Cardiac muscle cell (in vitro differentiated cells and primary cell): ENCODE measurements at places on chromosomes 5 and 9. TPM values are rescaled to one million over a fixed set of nuclear protein-coding genes. Genes with fewer than 3 reads are reported as not detected.

GRCh38 chr5:169251333-169252084 is 49.4 kb downstream of the SLIT3 start:
- DNase-seq, result no peak

DNA sequence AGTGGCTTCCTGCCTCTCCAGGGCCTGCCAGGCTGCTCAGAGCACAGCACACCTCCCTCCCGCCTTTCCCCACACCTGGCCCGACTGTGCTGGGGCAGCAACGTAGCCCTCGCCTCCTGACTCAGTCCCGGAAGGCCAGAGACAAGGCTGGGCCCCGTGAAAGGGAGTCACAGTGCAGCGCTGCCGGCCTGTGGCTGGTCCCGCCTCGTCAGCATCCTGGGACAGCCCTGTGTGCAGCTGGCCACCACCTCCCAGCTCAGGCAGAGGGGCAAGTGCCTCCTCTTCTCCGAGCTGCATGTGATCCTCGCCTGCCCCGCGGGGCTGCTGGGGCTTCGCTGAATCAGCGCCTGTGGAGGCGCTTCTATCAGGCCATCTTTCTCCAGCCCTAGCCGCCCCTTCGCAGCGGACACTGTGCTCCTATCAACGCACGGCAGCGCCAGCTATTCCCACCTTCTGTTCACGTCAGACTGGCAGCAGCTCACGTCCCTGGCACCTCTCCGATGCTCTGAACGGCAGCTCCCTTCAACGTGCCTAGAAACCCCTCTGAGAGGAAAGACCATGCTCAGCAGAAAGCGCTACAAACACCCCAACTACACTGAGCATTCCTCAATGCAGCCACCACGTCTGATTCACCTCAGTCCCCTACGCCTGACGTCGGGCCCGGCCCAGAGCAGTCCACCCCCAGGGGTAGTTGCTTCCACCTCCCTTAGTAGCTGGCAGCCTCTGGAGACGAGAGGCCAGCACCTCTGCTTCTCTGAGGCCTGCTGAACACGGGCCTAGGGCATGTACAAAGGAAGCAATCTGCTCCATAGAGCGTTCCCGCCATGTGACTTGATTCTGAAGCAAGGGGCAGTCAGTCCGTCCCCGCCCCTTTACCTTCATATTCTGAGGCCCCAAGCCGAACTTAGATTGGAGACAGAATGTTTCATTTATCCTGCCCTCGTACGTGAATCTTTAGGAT is 78.8 kb downstream of the GPR21 start:
- DNase-seq, result peak; percentile 24

COL23A1 gene
- 19.7 and 43.0 TPM in 2 replicates for total RNA-seq

PLCXD3 gene
- total RNA-seq, result 19.3 and 58.6 TPM in 2 replicates

- no peak for DNase-seq
These were observed 12.0 kb downstream of the IRX1 start for GRCh38 chr5:3607541-3608181.

GRCh38 chr5:9239626-9240025 is 306.2 kb downstream of the SEMA5A start:
- peak; percentile 25 for DNase-seq

GRCh38 chr5:73280386-73280785 is 107.4 kb downstream of the TMEM174 start:
- DNase-seq, result no peak

GRCh38 chr9:79107911-79108676 is 463.7 kb upstream of the TLE4 start:
- no peak for DNase-seq

DNA sequence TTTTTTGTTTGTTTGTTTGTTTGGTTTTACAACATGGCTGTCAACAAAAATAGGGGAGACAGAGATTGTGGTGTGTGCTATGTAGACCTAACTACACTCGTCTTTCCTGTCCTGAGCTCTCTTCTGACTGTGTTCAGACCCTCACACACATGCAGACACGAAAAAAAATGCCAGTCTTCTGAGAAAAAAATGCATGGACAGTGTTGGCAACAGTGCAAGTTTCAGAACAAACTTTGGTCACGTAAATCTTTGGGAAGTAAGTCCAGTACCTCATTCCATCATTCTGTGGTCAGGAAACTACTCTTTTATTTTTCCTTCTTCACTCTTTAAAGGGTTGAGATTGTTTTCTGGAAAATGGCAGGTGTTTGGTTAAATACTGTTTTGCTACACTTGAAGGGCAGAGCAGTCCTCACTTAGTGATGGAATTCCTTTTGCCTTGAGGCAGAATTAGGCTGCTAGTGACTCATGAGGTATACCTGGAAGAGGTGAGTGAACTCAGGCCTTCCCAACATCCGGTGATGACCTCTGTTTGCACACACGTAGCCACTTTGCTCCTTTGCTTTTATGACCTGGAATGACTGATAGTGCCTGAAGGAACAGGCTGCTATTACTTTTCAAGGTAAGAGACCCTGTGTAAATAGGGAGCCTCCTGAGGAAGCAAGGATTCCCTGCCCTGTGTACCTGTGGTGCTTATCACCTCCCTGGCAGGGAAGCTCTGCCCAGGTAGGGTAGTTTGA is 81.6 kb upstream of the TNFAIP8 start:
- no peak for DNase-seq

GRCh38 chr5:10459080-10460055 is 17.7 kb downstream of the ROPN1L start:
- no peak for DNase-seq

- DNase-seq, result no peak
These were observed 129.8 kb downstream of the GNAQ start for GRCh38 chr9:77901771-77902170.

GRCh38 chr9:13386935-13387733 is 107.6 kb upstream of the MPDZ start:
- DNase-seq, result no peak

DNA sequence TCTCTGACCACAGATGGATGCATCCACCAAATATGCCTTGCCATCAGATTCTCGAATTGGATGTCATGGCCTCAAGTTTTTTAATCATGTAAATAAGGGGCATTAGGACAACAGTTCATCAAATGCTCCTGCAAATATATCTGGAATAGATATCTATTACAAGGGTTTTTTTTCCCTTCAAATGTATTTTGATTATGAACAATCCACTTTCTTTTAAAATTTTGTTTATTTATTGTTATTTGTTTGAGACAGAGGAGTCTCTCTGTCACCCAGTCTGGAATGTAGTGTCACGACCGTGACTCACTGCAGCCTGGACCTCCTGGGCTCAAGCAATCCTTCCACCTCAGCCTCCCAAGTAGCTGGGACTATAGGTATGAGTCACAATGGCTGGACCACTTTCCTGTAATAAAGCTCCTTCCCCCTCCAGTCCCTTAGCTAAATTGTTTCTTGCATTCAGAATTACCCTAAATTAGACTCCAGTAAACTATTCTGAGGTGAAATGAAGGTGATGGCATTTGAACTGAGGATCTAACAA is 1412.1 kb downstream of the EFNA5 start:
- DNase-seq, result no peak

ANXA2R gene
- total RNA-seq, result 0.32 and 0.63 TPM in 2 replicates

SLC2A6 gene
- total RNA-seq, result 2.4 and 8.6 TPM in 2 replicates

PTPN3 gene
- 2.1 and 2.2 TPM in 2 replicates for total RNA-seq

IFNK gene
- not detected in 2 replicates for total RNA-seq

KIF4B gene
- total RNA-seq, result not detected in 2 replicates

GRCh38 chr5:136141561-136141960 is 8.9 kb downstream of the SMAD5 start:
- DNase-seq, result no peak

FRRS1L gene
- 0.07 and 0.30 TPM in 2 replicates for total RNA-seq

GRCh38 chr9:116703634-116704033 is 16.5 kb downstream of the TRIM32 start:
- DNase-seq, result no peak

GRCh38 chr9:8860925-8861324 is 1061.3 kb upstream of the DMAC1 start:
- peak; percentile 73 for DNase-seq

DNA sequence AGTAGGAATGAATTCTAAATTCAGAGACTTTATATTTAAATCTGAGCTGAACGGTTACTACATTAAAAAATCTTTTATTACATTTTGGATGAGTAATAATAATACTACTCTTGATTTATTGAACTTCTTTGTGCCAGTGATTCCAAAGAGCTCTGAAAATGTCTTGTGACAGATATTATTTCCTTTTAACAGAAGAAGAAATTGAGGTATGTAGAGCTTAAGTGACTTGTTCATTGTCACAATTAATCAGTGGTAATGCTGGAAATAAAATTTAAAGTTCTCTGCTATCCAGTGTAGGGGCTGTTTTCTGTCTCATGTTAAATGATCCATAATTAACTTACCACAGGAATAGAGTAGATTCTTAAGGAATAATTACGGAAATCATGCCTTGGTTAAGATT is 335.3 kb downstream of the KIAA0825 start:
- no peak for DNase-seq

GRCh38 chr5:138978080-138978479 is 102.9 kb upstream of the LRRTM2 start:
- peak; percentile 40 for DNase-seq

- no peak for DNase-seq
These were observed 251.8 kb downstream of the PBX3 start for GRCh38 chr9:125998837-125999503.

GRCh38 chr5:180474569-180474968 is 19.6 kb upstream of the CNOT6 start:
- no peak for DNase-seq

- no peak for DNase-seq
These were observed 48.0 kb upstream of the RGS7BP start for GRCh38 chr5:64457846-64458245.
